Thoracic aorta (tissue), 2 donors: ENCODE measurements at places on chromosomes 1 and 21. TPM values are rescaled to one million over a fixed set of nuclear protein-coding genes. Genes with fewer than 3 reads are reported as not detected.

HORMAD1 gene
- total RNA-seq = not detected

S100A7 gene
- total RNA-seq = not detected

GRCh38 chr1:79507770-79508169 lies 501.2 kb upstream of the ADGRL4 start:
- DNase-seq = no peak

MNDA gene
- 12.7 TPM for total RNA-seq

GRCh38 chr21:45869121-45870007 lies 112.2 kb upstream of the COL6A1 start:
- DNase-seq = no peak

DNA sequence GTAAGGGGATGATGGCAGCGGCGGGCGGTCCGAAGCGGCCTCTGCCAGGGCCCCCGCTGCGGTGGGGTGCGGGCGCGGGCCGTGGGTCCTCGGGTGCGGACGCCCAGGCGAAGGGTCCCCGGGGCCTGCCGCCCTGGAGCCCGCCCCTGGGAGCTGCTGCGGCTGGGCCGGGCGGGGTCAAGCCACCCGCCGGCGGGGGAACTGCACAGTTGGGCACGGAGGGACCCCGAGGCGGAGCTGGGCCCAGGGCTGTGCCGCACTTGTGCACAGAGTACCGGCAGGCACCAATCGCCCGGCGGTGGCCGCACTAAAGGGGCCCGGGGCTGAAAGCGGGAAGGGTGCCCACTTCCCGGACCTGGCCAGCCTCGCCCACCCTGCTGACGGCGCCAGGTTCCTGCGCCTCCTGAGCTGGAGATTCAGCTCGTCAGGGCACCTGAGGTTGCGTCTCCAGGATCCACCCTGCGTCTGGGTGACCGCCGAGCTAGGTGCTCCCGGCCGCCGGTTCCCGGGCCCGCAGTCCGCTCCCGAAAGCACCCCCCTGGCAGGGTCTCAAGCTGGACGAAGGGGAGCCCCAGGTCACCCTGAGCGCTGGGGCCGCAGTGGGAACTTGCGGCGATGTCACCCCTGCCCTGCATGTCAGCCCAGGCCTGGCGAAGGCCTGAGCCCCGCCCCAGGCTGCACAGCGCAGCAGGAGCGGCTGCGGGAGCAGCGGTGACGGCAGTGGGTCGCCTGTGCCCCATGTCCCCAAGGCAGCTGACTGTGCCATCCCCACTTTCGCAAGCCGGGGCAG lies 56.7 kb upstream of the ETV3 start:
- DNase-seq = no peak

FCRL3 gene
- not detected for total RNA-seq

DNA sequence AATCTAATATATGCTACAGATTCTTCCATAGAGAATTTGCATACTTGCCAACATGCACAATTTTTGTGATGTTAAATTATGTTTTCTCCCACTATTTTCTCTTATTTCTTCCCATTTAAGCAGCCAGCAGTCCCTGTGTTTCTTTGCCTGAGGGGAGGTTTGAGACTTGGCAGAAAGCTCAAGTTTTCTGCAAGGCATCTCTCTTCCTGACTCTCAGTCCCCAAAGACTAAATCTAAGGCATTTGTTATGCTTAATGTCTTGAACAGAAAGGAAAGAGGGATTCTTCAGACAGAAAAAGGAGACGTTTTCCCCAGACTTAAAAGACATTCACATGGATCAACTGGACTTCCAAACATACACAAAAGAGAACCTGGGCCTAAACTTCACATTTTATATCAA lies 354.4 kb downstream of the RYR2 start:
- no peak for DNase-seq

GLIS1 gene
- total RNA-seq = 2.6 TPM

DNA sequence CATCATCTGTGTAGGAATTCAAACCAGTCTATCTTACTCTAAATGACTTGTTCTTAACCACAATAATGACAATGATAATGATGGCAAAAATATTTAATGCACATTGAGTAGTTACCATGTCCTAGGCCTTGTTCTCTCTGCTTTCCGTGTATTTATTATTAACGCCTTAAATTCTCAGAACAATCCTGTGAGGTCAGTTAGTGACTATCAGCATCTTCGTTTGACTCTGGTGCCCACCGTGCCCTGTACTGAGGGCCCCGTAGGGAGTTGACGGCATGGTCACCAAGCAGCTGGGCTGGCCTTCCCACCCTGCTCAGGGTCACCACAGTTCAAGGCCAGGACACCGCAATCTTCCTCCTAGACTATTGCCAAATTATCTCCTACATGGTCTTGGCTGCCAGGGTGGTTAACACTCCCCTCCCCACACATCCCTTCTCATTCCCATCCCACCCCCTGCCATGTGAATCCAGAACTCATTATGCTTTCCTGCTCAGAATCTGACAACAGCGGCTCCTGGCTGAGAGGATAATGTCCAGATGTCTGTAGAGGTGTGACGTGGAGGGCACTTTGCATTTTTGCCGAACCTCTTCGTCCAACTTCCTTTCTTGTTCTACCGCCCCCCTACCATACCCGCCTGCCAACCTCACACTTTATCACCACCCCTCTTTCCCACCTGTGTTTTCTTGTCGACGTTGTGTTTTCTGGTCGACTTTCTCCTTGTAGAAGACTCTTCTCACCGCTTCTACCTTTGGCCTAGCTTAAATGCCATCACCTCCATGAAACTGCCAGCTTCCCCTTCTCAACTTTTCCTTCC lies 33.4 kb downstream of the IGFN1 start:
- no peak for DNase-seq

- no peak for DNase-seq
Observed at GRCh38 chr1:23718482-23718881, 24.8 kb upstream of the ELOA start.

GPA33 gene
- not detected for total RNA-seq

SLC44A5 gene
- total RNA-seq = 0.68 TPM

- DNase-seq = no peak
Observed at GRCh38 chr1:220908757-220909156, 29.5 kb downstream of the HLX start.

- DNase-seq = no peak
Observed at GRCh38 chr1:40922969-40923368, 56.5 kb upstream of the CTPS1 start.

GRCh38 chr1:201739080-201739479 lies 89.9 kb upstream of the IPO9 start:
- no peak for DNase-seq

LGR6 gene
- 76.6 TPM for total RNA-seq

DNA sequence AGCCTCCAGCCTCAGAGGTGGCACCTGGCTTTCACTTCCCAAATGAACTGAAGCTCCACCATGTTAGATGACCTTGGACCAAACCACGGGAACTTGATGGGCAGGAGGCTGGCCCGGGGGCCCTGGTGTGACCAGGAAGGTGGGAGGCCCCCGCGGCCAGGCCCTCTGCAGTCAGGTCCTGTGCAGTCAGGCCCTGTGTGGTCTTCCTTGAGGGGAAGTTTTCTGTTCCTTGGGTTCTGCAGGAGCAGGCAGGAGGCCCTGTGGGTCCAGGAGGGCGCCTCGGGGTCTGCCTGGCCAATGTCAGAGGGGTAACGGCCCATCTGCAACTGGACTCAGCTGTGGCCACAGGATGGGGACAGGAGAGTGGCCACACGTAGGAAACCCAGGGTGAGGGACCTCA lies 13.0 kb downstream of the PRDM16 start:
- no peak for DNase-seq

- DNase-seq = no peak
Observed at GRCh38 chr1:33819913-33820311, 44.0 kb upstream of the HMGB4 start.

DNA sequence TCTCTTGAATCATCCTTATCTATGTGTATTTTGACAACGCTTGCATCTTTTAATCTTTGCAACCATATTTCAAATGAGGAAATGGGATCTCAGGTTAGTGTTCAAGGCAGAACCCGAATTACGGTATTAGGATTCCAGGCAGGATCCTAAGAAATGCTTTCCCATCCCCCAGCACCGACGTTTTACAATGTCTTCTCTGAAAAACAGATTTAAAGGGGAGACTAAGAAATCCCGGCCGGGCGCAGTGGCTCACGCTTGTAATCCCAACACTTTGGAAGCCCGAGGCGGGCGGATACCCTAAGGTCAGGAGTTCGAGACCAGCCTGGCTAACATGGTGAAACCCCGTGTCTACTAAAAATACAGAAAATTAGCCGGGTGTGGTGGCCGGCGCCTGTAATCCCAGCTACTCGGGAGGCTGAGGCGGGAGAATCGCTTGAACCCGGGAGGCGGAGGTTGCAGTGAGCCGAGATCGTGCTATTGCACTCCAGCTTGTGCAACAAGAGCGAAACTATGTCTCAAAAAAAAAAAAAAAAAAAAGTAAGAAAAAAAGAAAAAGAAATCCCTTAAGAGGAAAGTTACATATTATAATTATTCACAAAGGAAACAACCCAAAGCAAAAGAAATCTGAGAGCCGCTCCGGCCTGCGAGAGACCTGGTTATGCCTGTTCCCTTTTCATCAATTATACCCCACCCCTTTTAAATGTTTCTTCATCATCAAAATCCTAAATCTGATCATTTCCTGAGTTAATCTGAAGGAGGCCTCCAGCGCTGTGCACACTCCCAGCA lies 801 bp upstream of the GORAB start:
- no peak for DNase-seq

DNA sequence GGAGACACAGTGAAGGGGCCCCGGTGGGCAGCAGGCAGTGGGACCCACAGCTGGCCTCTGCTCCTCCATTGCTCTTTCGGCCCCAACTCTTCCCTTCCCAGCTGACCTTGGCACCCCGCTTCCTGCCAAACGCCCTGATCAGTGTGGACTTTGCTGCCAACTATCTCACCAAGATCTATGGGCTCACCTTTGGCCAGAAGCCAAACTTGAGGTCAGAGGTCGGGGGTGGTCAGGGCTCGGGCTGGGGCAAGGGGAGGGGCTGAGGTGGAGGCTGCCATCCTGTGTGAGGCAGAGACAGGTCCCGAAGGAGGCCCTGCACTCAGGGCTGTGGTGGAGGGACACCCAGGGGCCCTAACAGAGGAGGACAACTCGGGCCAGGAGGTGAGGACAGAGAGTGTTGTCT lies 13.7 kb downstream of the PODN start:
- no peak for DNase-seq

ROR1 gene
- total RNA-seq = 51.8 TPM

GRCh38 chr1:30489737-30490389 lies 233.5 kb downstream of the MATN1 start:
- no peak for DNase-seq

PTPRC gene
- total RNA-seq = 86.8 TPM

DNA sequence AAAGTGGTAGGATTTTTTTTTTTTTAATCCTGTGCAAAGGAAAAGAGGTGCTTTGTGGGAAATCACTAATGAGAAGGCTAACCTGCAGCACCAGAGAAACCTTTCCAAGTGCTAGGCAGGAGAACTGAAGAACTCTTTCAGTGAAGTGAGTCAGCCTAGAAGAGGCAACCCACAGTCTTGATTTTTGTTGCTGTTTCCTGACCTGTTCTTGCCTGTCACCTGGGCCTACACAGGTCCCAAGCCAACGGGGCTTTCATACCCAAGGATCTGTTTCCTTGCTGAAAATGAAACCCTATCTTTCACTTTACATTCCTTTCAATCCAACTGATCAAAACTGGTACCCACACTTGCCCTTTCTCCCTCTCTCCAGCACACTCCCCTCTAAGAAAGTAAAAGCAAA lies 7.1 kb upstream of the IKBKE start:
- no peak for DNase-seq

CYP4X1 gene
- total RNA-seq = 29.6 TPM

- no peak for DNase-seq
Observed at GRCh38 chr1:53552981-53553733, 94.0 kb downstream of the DMRTB1 start.

DNA sequence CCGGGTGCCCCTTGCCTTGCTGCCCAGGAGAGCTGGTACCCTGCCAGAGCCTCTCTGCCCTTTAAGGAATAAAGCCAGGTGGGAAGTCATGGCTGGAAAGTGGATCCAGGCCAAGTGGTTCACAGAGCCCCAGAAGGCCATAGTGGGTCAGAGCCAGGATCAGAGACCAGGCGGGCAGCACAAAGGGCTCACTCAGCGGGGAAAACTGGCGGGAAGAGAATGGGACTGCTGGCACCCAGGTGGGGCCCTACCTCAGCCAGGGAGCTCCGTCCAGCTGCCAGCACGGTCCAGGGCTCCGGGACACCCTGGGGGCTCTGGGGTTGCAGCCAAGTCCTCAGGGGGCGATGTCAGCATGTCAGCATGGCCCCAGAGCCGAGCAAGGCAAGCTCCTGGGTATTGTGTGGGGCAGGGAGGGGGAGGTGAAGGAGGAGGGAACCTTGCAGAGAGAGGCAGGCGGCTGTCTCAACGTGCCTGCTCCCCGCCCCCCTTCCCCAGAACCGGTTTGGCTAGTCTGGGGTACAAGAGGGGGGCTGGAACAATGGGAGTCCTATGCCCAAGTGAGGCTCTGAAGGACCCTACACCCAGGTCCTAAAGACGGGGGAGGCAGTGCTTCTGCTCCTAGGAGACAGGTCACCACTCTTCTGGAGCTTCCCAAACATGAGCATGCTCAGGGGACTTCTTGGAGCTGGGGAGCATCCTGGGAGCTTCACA lies at the start of gene ARHGEF19:
Gene ARHGEF19, minus strand, starts transcription at position 402 of the 711 bp plus-strand sequence. CDS start 3,598 bp downstream, outside the sequence.
- DNase-seq = no peak

- DNase-seq = no peak
Observed at GRCh38 chr1:18693256-18694098, 62.8 kb downstream of the PAX7 start.

- no peak for DNase-seq
Observed at GRCh38 chr1:77639056-77639455, 43.4 kb downstream of the ZZZ3 start.

TAL1 gene
- 2.4 TPM for total RNA-seq

DNA sequence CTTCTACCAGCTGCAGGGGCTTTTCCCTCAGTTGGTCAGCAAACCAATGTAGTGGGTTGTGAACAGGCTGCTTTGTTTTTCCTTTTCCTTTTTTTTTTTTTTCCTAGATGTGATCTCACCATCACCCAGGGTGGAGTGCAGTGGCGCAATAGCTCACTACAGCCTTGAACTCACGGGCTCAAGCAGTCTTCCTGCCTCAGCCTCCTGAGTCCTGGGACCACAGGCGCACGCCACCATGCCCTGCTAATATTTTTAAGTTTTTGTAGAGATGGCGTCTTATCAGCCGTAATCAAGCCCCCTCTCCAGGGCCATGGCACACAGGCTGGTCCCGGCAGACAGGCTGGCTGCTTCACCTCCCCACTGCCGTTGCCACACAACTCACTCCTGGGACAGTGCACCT lies 3.4 kb upstream of the TRIM11 start:
- no peak for DNase-seq

DNA sequence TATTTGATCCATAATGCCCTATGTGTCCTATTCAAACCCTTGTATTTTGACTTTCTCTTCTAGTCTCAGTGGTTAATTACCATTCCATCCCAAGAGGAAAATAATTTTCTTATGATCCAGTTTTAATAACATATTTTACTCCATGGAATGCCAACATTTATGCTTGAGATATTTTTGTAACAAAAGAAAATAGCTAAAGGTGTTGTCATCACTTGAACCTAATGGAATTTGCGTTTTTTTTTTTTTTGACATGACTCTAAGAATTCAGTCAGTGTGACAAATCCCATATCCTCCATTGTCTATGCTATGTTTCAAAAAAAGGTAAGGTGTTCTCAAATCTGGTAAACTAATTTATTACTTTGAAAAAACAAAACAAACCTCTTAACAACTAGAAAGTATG lies 324.1 kb upstream of the ADAMTS5 start:
- no peak for DNase-seq

DYNLT4 gene
- not detected for total RNA-seq

GRCh38 chr1:21818656-21819055 lies 6.6 kb downstream of the LDLRAD2 start:
- no peak for DNase-seq

GRCh38 chr1:183246436-183246835 lies 60.4 kb downstream of the LAMC2 start:
- no peak for DNase-seq

SH2D2A gene
- 0.81 TPM for total RNA-seq

OR2L13 gene
- total RNA-seq = not detected

- no peak for DNase-seq
Observed at GRCh38 chr1:119367432-119368124, 1.0 kb upstream of the HAO2 start.
